ENCODE measurements at places on chromosomes 13 and 19.

DNA sequence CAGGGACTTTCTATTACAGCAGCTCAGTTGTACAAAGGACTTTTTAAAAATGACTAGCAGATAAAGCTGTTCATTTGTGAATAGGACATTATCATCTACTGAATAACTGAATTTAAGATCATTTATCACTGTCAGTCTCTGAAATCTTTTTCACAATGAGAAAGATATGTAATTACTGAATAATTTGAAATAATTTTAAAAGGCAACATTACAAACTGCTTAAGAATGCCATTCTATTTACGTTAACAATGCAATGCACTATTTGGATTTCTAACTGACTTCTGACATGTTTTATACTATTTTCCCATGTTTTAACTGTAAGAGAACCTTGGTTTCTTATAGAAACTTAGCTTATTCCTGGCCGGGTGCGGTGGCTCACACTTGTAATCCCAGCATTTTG is 2033.0 kb upstream of the PCDH20 start:
- no peak for DNase-seq

- DNase-seq: no peak
Observed at GRCh38 chr19:36043952-36044351, 10.1 kb downstream of the THAP8 start.

GRCh38 chr19:30930941-30931706 is 418.1 kb downstream of the TSHZ3 start:
- DNase-seq: no peak

DNA sequence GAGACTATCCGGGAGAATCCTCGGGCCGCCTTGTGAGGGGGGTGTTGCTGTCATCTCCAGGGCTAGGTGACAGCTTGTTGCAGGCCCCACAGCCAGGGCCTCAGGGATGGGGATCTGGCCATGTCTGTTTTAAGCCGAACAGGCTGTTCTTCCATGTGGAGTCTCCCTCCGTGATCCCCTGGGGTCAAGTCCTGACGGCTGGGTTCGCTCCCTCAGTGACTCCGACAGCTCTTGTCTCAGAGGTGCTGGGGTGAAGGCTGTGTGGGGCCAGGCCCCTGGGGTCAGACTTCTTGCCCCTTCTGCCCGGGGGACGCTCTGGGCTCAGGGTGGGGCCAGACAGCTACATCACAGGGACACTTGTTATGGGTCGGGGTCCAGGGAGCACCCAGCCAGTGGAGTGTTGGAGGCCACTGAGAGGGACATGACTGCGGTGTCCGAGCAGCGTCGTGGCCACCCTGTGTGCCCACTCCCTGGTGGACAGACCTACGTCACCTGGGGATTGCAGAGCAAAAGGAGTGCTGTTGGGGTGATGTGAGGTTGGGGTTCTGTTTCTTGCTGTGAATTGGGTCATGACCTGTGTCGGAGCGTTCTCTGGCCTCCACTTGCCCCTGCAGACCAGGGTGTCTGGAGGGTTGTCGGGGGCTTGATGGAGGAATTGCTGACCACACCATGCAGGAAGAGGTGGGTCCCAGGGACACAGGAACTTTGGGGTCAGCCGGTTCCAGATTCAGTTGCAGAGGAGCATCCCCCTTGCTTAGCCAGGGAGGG is 21.5 kb downstream of the EPN1 start:
- DNase-seq: no peak

- no peak for DNase-seq
Observed at GRCh38 chr19:48506138-48506733, 5.4 kb downstream of the LMTK3 start.

- no peak for DNase-seq
Observed at GRCh38 chr13:29480893-29481525, 114.5 kb downstream of the SLC7A1 start.

GRCh38 chr19:18300930-18301717 is 19.7 kb upstream of the JUND start:
- DNase-seq: no peak

GRCh38 chr13:44989071-44989889 is at the start of the genes GPALPP1 and NUFIP1:
TSS of gene GPALPP1 (plus strand) at chr13:44989538. CDS start at chr13:44989655, 117 bp downstream.
TSS of gene NUFIP1 (minus strand) at chr13:44989471. CDS start at chr13:44989436, 35 bp downstream.
- peak; percentile 82 for DNase-seq

GRCh38 chr13:87128491-87128890 is 542.7 kb upstream of the SLITRK5 start:
- no peak for DNase-seq

- no peak for DNase-seq
Observed at GRCh38 chr19:56953470-56953869, 112.9 kb upstream of the PEG3 start.

DNA sequence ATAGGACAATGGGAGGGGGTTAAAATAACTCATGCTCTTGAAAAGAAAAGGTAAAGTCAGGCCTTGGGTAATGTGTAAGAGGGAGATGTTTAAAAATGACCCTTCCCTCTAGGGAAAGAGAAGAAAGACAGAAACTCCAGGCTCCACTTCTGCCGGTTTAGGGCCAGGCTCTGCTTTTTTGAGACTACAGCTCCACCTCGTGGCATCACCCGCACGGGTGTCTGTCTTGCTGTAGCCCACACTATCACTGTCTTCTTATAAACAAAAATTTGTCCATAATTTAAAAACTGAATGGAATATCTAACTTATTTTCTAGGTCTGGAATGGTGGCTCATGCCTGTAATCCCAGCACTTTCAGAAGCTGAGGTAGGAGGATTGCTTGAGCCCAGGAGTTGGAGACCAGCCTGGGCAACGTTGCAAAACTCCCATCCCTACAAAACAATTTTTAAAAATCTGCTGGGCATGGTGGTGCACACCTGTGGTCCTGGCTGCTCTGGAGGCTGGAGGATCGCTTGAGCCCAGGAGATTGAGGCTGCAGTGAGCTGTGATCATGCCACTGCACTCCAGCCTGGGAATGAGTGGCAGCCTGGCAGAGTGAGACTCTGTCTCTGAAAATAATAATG is 65.1 kb upstream of the GTF3A start:
- DNase-seq: peak; percentile 55

GRCh38 chr13:20134732-20135131 is 26.1 kb downstream of the GJA3 start:
- no peak for DNase-seq

- no peak for DNase-seq
Observed at GRCh38 chr19:35764432-35765315, 6.7 kb downstream of the PROSER3 start.

GRCh38 chr19:41957838-41958366 is 1.2 kb downstream of the RABAC1 start:
- DNase-seq: no peak

- no peak for DNase-seq
Observed at GRCh38 chr13:72341904-72342303, 385.5 kb downstream of the MZT1 start.

DNA sequence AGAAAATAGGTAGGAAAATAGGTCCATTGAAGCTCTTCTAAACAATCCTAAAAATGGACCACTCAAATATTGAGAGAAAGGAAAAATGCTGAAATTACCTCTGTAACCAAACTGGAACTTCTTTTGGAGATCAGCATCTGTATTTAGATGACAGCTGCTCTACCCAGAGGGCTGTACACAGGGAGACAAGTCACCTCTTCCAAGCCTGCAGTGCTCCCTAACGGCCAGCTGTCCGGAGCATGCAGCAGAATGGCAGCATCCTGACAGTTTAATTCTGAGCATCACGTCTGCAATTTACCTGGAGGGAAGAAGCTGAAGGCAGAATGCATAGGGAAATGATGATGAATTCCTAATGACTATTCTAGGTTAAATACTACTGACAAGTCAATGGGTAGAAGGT is 62.8 kb upstream of the DIAPH3 start:
- DNase-seq: no peak

- DNase-seq: no peak
Observed at GRCh38 chr13:40125336-40125735, 469.9 kb downstream of the COG6 start.

DNA sequence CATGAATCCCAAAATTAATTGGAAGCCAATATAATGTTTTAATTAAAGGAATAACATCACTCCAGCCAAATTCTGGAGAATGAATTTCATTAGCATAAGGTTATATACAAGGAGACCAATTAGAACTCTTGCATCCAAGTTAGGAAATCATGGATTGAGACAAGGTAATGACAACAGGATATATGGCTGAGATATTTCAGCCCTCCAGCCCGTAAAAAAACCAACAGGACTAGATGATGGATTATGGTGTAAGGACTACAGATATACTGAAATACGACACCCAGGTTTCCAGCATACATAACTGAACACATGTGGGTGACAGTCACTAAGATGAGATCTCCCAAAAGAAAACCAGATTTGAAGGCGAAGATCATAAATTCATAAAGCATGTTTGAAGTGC is 56.5 kb downstream of the TSC22D1 start:
- DNase-seq: no peak

DNA sequence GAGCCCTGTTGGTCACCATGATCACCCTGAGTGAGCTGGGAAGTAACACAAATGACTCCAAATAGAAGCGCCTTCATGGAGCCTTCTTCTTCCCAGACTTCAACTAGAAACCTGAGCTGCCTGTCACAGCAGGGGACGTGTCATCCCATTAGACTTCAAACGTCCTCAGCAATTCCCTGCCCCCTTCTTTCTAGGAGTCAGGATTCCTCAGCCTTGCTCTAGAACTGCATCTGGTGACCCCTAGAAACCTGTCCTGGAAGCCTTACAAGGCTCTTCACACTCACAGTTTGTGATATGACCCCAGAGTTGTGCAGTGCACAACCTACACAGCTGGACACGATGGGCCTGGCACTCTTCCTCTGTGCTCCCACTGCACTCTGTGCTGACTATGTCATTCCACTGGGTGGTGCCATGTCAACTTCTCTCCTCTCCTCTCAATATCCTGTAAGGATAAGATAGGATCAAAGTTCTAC is 23.6 kb upstream of the TTYH1 start:
- DNase-seq: no peak

- DNase-seq: no peak
Observed at GRCh38 chr13:41648314-41648935, 191.1 kb downstream of the RGCC start.

GRCh38 chr19:19489804-19490204 is 25.5 kb downstream of the TSSK6 start:
- no peak for DNase-seq

GRCh38 chr19:676007-676338 is 219 bp upstream of the FSTL3 start:
- no peak for DNase-seq

DNA sequence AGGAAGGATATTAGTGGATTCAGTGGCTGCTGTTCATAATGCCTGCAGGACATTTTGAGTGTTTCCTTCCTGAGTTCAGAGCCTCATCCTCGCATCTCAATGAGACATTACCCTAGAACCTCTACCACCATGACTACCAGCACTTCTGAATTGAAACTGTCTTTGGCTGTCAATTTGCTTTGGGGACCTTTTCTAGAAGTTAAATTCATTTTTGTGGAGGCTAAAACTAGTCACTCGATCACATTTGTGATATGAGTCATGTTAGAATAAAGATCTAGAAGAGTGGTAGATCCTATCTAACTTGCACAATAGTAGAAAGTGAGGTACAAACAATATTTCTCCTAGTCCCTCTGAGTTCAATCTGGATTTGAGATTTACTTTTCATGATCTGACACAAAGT is 124.9 kb downstream of the KCNRG start:
- DNase-seq: no peak

GRCh38 chr19:33167438-33167837 is 26.7 kb upstream of the LRP3 start:
- no peak for DNase-seq

DNA sequence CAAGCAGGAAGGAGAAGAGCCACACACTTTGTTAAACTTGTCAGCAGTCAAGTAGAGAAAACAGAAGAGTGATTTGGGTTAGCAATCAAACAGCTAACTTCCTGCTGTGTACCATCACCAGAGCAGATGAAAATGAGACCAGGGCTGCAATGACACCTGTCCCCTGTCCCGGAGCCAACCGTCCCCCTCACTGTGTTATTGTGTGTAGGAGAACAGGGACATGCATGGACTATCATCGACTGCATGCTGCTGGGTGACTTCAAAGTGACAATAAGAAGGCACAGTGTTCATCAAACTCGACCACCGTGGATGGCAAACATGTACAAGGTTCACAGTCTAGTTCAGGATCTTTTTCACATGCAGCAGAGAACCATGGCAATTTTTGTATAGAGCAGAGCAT is 94.0 kb upstream of the SLC15A1 start:
- DNase-seq: no peak

DNA sequence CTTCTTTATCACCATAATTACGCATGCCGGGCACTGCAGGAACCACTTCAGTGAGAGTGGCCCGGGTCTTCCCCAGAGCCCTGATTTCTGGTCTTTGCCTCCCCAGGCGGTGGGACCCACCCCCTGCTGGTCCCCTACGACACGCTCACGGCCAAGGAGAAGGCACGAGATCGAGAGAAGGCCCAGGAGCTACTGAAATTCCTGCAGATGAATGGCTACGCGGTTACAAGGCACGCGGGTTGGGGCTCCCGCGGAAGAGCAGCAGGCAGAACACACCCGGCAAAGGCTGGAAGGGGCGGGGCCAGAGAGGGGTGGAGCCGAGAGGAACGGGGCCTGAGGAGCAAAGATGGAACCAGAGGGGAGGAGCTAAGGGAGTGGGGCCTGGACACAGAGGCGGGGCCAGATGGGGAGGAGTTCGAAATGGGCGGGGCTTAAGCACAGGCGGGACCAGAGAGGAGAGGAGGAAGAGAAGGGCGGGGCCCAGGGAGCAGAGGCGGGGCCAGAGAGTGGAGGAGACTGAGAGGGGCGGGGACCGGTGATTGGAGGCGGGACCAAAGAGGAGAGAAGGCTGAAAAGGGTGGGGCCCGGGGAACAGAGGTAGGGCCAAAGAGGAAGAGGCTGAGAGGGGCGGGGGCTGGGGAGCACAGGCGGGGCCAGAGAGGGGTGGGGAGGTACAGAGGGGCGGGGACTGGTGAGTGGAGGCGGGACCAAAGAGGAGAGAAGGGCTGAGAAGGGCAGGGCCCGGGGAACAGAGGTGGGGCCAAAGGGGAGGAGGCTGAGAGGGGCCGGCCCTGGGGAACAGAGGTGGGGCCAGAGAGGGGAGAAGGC is 73.4 kb downstream of the RYR1 start:
- peak; percentile 77 for DNase-seq

- DNase-seq: no peak
Observed at GRCh38 chr13:44302233-44302632, 71.4 kb upstream of the SERP2 start.

DNA sequence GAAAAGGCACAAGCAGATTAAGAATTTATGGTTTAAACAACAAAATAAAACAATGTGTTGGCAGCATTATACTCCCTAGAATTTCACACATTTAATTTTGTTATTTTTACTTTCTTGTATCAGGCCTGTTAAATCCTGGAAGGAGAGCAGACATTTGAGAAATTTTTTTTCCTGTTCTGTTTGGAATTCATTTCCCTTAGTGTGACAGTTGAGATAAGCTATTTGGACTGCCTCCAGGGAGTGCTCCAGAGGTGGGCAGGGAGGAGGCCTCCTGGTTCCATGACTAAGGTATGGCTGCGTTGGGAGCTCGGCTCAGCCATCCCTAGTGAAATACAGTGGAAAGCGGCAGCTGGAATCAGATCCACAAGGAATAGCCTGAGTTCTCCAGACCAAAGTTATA is 185.7 kb downstream of the KCNRG start:
- DNase-seq: no peak

- no peak for DNase-seq
Observed at GRCh38 chr13:43014162-43014561, 9.2 kb upstream of the DNAJC15 start.

All from activated T-cell treated with anti-CD3 and anti-CD28 coated beads for 1 hour (primary cell).